Activated CD4-positive, alpha-beta T cell treated with anti-CD3 and anti-CD28 coated beads, Interleukin-10, Interleukin-2, amounts not matched to agents 100 ng/mL and 50 ng/mL, durations not matched to agents 16 hours and 8 hours (primary cell): ENCODE measurements at places on chromosomes 4 and X.
A peak's percentile ranks its signal among the peaks of the same experiment; 100 is the strongest.

DNA sequence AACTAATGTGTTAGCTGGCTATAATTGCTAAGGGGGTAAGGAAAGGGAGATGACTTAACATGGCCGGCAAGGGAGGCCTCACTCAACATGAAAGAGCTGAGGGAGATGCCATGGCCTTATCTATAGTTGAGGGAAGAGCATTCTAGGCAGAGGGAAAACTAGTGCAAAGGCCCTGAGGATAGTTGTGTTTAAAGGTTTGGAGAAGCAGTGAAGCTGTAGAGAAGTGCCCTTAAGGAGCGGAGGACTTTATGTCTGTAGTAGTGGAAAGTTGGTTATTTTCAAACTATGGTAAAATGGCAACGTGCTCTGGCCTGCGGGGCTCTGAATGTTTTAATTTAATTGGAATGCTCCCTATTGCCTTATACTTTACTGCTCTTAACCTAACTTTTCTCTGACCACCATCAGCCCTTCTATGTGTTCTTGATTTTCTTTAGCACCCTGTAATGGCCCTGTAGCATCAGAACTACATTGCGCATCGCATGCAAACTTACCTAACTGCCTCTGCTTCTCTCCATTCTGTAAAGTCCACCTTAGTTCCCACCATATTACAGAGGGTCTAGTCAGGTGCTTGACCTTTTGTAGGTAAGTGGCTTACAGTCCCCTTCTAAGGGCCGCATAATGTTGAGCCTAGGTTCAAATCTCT is 35.8 kb downstream of the ERVMER34-1 start:
- DNase-seq = no peak

GRCh38 chrX:44935640-44936039 is 62.7 kb downstream of the KDM6A start:
- no peak for DNase-seq

DNA sequence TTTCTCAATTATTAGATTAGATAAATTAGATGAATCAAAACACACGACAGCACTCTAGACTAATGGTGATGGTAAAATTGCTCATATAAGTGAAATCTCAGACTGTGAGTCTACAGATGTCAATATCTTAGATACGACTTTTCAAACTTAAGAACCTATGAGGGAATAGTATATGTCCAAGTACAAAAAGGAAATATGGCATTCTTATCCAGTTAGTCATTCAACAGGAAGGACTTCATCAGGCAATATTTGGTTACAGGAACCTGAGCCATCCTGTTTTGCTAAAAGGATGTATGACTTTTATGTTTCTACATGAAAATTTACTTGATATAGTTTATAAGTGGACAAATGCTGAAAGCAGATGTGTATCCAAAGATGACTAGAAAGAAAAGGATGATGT is 107.0 kb downstream of the CT47B1 start:
- no peak for DNase-seq

GRCh38 chr4:180169394-180169793 is 2073.8 kb upstream of the TENM3 start:
- no peak for DNase-seq

- peak; percentile 39 for DNase-seq
Measured at GRCh38 chrX:70553516-70553915, 108.9 kb downstream of the DLG3 start.

GRCh38 chr4:43126595-43126994 is 234.1 kb downstream of the GRXCR1 start:
- peak; percentile 7 for DNase-seq

DNA sequence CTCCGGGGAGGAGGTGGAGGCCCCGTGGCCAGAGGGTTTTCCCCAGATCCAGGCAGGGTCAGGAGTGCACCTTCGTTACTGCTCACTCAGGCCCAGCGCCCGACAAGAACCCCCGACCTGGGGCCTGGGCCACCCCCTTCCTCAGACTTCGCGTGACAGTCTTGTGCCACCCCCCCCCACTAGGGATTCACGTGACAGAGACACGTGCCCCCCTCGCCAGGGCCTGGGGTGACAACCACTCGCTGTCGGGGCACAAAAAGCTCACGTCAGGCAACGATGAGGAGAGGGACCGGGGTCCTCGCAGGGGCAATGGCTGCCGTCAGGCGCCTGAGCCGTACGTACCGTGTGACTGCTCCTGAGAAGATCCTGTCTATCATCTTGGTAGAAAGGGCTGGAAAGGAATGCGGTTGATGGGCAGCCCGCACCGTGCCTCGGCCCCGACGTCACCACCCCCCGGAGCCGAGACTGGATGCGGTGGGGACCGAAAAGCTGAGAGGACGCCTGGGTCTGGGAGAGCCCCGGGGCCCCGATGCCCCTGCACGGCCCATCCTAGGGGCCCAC is 23.0 kb upstream of the GTPBP6 start:
- no peak for DNase-seq

GRCh38 chr4:81571105-81571504 is 99.4 kb upstream of the RASGEF1B start:
- DNase-seq = no peak

- no peak for DNase-seq
Measured at GRCh38 chr4:1496116-1496642, 89.9 kb upstream of the NKX1-1 start.

DNA sequence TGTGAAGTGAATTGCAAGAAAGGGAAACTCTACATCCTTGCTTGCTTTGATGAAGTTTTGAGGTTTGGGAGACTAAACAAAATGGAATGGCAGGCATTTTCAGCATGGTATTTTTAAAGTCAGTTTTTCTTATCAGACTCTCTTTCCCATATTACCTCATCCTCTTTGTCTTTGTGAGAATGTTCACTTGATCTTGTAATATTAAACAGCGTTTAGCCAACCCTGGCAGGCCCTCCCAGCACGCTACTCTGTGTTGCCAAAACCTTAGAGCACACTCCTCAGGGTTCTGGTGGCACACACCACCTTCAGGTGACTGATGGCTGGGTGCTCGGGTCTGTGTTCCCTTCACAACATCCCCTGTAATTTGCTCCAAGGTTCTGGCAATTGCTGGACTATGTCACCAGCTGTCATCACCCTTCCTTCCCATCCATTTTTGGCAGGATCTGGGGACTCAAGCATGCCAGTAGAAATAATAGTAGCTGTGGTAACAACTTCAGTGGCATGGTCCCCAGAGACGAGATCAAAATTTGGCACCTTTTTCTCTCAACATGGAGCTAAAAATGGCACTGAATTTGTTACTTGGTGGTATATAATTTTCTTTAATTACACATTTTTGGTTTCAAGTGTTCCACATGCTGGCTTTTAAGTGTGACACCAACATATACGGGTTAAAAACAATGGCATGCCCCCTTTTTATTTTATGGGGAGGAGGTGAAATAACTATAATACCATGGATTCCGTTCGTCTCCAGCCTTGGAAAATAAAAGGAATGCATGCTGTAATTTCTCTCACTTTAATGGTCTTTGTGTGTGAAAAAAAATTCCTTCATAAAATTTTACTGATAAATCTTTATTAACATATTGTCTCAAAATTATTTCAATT is 273.1 kb downstream of the DCTD start:
- DNase-seq = no peak

DNA sequence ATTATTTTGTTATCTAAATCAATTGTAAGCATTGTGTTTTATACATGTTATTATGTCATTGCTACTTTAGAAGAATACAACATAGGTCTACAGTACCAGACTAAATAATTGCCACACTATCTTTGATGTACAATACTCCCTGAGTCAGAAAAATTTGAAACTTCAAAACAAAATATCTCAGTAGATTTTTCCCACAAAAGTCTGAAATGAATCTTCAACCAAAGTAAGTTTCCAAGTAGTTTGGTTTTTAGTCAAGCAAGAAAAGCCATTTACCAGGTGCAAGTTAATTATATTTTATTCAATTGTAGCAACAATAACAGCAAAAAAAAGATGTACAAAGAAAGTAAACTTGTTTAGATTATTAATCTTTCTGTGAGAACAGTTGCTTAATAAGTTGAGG is 11.4 kb upstream of the PARM1 start:
- no peak for DNase-seq

DNA sequence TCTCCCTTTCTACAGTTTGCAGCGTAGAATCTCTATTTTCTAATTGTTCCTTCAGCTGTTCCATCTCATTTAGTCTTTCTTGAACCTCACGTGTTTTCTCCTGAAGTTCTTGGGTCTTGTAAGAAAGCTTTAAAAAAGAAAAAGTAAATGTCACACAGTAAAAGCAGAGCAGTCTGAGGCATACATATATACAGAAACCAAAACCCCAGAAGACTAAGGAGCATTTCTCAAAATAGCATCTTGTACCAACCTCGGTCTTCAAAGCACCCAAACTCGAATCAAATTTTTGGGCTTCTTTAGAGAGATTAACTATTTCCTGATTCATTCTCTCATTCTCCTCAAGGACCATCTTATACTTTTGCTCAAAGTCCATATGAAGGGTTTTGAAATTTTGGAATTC is 39.4 kb downstream of the CENPE start:
- no peak for DNase-seq

- no peak for DNase-seq
Measured at GRCh38 chr4:110480031-110480549, 4.1 kb downstream of the ENPEP start.

DNA sequence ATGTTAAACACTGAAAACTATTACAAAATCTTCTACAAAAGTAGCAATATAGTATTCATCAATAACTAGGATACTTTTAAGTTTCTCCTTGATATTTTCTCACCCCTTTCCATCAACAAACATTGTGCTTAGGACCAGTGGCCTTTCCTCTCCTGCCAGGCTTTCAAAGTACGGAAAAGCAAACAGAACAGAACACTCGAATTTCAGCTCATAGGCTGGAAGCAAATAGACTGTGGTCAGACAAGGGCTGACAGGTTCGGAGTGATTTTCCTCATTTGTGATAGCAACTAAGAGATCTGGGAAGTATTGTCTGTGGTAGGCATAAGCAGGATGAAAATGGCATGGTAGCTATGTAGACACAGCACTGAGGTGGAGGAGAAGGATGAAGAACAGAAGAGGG is 68.6 kb upstream of the SORBS2 start:
- no peak for DNase-seq

GRCh38 chrX:9917861-9918260 is 49.3 kb upstream of the CLDN34 start:
- DNase-seq = no peak

DNA sequence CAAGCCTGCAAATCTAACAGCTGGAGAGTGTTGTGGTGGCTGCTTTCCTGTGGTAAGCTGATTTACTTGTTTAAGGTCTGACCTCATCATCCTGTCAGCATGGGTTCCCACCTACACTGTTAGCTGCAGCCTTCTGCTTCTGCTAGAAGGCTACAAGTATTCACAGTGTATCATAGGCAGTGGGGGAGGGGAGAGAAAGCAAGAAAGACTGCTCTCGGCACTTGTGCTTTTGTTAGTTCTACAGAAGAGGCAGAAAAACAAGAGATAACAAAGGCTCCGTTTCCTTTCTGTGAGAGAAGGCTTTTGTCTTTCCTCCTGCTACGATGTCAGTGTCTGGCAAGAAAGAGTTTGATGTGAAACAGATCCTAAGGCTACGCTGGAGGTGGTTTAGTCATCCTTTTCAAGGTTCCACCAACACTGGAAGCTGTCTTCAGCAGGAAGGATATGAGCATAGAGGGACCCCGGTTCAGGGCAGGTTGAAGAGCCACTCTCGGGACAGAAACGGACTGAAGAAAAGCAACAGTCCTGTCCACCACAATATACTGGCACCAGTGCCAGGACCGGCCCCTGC is at the start of gene KLHL4:
Gene KLHL4, plus strand, starts transcription at position 232 of the 571 bp plus-strand sequence. Its CDS starts 92 bp downstream, at position 324.
- peak; percentile 6 for DNase-seq

DNA sequence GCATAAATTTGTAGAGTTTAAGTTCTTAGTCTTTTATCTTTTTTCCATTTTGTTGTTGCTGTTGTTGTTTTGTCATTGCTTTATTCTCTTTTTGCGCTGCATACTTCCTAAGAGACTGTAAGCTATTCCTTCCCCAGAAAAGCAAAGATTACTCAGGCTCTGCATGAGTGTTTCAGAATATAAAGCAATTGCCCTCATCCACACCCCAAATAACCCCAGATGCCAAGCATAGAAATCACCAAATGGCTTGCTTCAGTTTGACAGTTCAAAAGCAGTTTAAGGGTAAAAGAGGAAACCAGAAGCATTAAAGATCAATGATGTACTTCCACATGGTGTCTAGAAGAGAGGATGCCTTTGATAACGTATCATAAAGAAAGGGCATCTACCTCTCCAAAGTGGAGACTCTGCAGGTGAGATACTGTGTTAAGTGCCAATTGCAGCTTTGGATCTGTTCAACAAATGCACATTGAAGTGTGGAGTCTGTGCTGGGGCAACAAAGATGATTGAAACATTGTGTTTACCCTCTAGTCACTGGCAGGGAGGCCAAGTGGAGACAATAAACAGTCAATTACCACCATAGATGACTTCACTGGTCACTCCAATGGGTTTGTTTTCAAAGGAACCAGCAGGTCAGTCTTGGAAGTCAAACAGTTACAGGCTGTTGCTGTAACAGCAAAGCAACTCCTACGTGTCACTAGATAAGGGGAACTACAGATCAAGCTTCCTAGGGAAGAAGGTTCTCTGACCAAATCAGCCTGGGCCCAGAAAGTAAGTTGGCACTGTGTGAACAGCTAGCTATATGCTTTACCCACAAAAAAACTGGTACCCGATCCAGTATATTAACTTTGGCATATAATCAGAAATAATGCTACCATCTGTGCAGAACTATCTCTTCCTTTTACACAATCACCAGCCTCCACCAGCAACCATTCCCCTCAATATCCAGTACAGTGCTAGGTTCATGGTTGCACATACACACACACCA is 40.6 kb upstream of the IL21 start:
- DNase-seq = no peak

DNA sequence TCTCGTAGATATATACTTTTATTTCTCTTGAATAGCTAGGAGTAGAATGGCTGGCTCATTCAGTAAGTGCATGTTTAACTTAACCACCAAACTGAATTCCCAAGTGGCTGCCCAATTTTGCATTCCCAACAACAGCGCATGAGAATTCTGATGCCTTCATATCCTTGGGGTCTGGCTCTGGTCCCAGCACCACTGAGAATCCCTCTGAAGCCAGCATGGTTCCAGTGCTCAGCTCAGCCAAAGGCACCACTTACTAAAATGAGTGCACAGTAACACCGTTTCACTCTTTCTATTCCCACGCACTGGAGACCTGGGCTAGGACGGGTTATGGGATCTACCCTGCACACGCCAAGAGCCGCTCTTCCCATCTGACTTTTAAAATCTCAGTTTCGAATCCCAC is 60.4 kb downstream of the CASP3 start:
- no peak for DNase-seq
